Stimulated activated CD4-positive, alpha-beta T cell treated with anti-CD3 and anti-CD28 coated beads, Interleukin-15, amount 100 ng/mL, for 1 hour (primary cell): ENCODE measurements at places on chromosomes 3 and 15.

GRCh38 chr3:134609821-134610431 is 40.9 kb downstream of the KY start:
- DNase-seq, result no peak

DNA sequence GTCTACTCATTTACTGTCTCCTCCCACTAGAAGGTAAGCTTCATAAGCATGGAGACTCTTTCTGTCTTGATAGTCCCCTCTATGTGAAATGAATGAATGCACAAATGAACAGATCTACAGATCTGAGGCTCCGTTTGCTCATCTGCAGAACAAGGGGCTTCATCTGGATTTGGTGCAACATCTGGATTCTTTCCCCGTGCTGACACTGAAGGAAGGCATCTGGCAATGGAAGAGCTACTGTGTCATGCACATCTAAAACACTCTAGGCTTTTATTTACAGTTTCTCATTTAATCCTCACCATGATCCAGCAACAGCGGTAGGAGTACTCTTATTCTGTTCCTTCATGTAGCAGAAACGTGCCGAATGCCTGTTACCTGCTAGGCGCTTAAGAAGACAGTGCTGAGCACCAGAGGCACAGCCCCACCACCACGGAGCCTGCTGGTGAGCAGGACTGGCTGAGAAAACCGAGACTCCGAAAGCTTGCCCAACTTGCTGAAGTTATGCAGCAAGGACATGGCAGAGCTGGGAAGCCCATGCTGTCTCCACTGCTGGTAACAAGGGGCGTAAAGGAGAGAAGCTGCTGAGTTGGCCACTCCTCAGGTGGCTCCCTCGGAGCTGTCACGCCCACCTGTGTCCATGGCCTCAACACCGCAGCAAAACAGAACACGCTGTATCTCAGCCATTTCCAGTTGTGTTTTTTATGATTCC is 31.1 kb downstream of the LSM3 start:
- DNase-seq, result no peak

GRCh38 chr3:115549071-115549470 is 74.2 kb upstream of the GAP43 start:
- DNase-seq, result no peak

GRCh38 chr3:133965906-133966305 is 63.8 kb downstream of the SLCO2A1 start:
- DNase-seq, result no peak

DNA sequence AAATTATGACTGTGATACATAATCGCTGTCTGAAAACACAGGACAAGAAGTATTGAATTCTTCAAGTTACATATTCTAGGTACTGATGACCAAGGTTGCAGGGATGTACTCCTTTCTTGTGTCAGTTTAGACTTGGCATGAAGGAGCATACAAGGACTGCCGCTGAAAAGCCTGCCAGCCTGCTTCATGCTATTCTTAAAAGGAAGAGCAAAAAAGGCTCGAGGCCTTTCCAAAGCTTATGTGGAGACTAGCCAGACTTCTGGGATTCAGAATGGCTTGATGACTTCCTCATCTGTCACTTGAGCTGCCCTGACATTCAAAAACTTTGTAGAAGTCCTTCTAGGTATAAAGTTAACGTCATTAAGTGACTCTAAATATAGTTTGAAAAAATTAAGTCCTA is 92.0 kb downstream of the CADM2 start:
- DNase-seq, result no peak

GRCh38 chr15:90264671-90265070 is 801 bp upstream of the NGRN start:
- DNase-seq, result no peak

DNA sequence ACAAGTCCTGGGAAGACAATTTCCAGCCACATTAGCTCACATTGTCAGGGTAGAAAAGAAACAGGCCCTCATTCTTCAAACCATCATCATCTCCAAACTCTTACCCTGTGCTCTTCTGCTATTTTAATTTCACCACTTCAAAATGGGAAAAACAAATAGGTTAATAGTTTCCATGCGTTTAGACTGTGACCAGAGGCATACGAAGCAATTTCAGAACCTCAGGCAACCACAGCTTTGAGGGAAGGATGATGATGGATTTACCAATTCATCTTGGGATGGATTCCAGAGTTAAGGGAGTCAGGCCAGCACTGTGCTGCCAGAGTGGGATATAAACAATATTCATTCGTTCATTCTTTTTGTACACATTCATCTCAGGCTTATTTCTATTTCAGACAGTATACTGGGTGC is 307.8 kb upstream of the TPRG1 start:
- no peak for DNase-seq

DNA sequence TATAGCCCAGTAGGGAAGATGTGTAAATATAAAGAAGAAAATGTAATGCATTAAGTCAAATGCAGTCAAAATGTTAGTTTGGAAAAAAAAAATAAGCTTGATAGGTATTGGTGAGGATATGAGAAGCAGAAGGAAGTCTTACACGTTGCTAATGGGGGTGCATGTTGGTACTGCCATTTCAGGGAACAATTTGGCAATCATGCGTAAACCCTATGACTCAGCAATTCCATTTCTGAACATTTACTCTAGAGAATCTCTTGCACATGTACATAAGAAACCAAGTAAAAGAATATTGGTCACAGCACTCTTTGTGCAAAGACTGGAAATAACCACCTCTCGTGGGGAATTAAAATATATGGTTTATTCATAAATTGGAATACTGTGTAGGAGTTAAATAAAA is 35.5 kb upstream of the TIMP4 start:
- DNase-seq, result no peak

- no peak for DNase-seq
These were observed 44.3 kb downstream of the CERS3 start for GRCh38 chr15:100484443-100484842.

DNA sequence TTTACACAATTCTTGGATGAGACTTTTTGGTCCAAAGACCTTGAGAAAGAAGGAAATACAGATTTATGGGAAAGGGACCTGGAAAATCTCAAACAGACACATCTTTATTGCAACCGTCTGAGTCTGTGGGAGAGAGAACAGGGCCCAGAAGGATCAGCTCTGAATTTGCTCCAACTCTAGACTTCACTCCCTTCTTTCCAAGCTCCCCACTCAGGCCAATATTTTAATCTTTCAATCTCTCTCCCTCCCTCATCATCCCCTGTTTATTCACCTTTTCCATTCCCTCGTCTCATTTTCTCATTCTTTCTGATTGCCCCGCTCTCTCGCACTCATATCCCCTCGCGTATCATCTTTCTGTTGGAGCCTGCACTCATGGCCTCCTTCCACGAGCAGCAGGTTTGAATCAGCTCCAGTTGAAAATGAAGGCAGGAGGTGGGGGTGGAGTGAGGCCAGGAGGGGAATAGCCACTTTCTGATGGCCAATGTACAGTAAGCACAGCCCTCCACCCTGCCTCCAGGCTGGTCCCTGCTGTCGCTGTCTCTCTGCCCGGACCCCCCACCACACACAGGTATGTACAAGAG is 63.6 kb upstream of the BOC start:
- DNase-seq, result no peak

DNA sequence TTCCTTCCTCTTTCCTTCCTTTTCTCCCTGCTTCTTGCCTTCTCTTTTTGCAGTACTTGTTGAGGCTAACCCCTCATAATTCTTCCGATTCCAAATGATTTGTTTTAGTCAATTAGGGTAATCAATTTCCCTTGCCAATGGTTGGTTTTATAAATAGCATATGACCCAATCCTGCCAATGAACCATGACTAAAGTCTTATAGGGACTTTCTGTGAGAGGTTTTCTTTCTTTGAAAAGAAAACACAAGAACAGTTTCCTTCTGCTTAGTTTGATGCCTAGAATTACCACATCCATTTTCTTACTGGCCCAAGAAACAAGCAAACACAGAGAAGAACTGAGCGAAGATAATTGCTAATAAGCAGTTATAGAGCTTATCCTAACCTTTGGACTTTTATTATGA is 292.5 kb upstream of the SATB1 start:
- no peak for DNase-seq

- no peak for DNase-seq
These were observed 76.2 kb downstream of the RGMA start for GRCh38 chr15:93012786-93013185.
